Stimulated activated naive CD4-positive, alpha-beta T cell treated with Interleukin-2 at 50 U/mL for 16 hours (primary cell): ENCODE measurements at places on chromosomes 11 and 22.
A peak's percentile ranks its signal among the peaks of the same experiment; 100 is the strongest.

GRCh38 chr11:116059919-116060318 lies 555.7 kb upstream of the CADM1 start:
- no peak for DNase-seq

GRCh38 chr11:34745195-34745594 lies 124.3 kb downstream of the EHF start:
- DNase-seq, result no peak

DNA sequence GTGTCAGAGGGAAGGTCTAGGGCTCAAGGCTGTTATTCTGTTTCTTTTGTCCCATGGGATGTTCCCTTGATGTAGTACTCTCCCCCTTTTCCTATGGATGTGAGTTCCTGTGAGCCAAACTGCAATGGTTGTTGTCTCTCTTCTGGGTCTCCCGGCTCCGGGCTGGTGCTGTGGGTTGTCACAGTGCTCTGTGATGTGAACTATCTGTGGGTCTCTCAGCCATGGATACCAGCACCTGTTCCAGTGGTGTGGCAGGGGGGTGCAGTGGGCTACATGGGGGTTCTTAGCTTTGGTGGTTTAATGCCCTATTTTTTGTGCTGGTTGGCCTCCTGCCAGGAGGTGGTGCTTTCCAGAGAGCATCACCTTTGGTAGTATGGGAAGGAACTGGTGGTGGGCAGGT lies 941.1 kb downstream of the KCNA4 start:
- DNase-seq, result no peak

GRCh38 chr22:17403906-17404305 lies 34.6 kb downstream of the CECR2 start:
- DNase-seq, result no peak

DNA sequence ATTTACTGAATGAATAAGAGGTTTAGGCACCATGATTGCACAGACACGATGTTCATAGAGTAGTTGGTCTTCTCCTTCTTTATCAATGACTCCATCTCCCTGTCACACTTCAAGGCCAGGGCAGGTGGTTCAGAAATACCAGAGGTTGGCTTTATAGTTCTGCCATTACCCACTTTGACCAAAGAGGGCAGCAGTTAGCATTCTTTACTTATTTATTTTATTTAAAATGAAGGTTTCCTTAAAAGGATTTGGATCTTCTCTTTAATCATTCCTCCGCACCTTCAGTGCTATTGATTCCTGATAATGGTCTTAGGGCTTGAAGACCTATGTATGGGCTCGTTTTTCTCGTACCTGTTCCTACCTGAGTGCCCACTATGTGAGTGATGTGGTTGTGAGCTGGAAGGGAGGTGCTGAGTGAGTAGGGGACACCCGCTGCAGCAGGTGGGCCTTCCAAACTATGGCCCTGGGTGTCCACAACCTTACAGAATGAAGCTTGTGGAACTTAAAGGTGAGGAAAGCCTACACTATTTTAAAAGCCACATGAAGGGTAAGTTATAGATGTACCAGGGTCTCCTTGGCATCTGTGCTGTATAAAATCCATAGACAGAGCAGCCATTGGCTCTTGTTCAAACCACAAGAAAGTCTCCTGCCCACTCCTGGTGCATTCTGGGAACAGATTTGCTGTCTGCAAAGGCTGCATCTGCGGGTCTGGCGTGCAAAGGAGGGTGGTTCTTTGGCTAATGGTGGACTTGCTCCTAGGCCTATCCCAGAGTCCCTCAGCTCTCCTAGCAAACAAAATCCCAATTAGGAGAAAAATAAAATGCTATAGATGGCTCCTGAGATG lies 35.0 kb downstream of the TIMP3 start:
- DNase-seq, result no peak

DNA sequence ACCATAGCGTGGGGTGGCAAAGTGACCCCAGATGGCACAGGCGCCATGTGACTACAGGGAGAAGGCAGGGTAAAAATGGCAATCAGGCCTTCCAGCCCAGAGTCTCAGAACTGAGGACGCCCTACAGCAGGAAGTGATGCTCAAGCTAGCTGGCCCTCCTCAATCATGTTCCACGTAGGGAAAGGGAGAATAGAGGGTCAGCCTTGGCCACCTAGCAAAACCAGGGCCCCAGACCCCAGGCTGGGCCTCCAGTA lies 978 bp upstream of the ANKRD13D start:
- no peak for DNase-seq

GRCh38 chr22:11616811-11617210 lies 3911.2 kb upstream of the OR11H1 start:
- no peak for DNase-seq

DNA sequence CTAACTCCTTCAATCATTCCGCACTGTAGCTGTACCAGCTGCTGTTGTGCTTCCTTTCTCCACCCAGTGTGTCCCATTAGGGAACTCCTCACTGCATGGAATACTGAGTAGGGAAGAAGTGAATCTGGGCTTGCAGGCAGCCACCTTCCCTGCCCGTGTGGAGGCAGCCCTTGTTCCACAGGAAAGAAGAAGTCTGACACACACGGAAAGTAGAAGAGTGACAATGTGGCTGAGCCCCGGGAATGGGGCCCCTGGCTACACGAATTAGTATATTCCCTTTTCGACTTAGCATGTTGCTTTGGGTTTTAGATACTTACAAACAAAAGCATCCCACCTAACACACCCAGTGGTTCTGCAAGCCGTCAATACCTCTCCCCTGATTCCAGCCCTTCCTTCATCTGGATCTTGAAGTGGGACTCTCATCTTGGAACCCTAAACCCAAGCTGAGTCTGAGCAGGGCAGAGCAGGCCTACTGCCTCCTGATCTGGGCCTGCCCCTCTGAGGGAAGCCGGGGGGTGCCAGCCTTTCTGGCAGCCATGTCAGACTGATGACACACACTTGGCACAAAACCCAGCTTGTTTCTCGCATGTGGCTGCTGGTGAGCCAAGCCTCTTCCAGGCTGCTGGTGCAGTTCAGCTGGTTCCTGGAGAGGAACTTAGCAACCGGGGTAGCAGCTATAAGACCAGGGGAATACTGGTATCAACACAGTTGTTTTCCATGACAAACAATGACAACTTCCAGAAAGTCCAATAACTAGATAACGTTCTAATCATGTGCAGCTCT lies 71.6 kb downstream of the C11orf58 start:
- DNase-seq, result no peak

GRCh38 chr11:66815646-66816045 lies 27.6 kb upstream of the RCE1 start:
- no peak for DNase-seq

- no peak for DNase-seq
Measured at GRCh38 chr22:40388231-40388630, 17.8 kb downstream of the SGSM3 start.

DNA sequence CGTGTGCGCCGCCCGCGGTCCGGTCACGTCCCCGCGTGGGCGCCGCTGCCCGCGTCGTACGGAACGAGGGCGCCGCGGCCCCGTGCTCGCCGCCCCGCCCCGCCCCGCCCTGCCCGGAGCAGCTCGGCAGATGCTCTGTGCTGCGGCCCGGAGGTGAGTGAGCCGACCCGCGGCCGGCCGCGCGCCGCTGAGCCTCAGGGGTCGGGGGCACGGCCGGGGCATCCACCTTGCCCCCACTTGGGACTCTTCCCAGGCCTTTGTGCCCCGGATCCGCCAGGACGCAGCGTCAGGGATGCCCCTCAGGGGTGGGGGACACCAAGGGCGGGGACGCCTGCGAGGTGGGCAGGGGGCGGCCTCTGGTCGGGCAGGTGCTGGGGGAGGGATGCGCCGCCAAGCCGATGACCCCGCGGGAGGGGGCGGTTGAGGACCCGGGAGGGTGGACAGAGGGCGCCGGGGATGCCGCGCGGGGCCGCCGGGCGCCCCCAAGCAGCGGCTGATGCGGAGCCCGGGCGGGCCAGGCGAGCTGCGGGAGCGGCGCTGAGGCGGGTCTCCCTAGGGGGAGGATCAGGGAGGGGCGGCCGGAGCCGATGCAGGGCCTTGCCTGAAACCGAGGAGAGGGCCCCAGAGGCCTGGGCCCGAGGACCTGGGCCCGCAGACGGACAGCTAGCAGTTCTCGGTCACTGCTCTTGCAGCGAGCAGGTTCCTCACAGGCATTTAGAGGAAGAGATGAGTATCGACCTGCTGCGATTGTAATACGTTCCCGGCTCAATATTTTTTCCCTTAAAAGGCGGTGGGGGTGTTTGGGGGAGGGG lies at the start of gene GNAZ:
Gene GNAZ (plus strand): TSS at position 102 of the 812 bp plus-strand sequence. CDS start 25,177 bp downstream, outside the sequence.
- DNase-seq, result peak; percentile 47

DNA sequence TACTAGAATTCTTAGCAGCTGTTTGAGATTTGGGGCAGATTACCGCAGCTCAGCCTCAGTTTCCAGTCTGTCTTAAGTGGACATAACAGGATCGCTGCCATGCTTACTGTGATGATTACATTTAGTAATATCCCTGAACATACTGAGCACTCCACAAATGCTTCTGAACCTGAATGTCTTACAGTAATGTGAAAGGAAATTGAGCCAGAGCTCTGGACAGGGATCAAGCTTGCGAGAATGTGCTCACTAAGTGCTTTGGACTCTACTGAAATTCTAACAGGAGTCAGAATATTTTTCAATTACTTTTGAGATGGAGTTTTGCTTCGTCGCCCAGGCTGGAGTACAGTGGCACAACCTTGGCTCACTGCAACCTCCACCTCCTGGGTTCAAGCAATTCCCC lies 118.6 kb upstream of the RASSF10 start:
- DNase-seq, result no peak

DNA sequence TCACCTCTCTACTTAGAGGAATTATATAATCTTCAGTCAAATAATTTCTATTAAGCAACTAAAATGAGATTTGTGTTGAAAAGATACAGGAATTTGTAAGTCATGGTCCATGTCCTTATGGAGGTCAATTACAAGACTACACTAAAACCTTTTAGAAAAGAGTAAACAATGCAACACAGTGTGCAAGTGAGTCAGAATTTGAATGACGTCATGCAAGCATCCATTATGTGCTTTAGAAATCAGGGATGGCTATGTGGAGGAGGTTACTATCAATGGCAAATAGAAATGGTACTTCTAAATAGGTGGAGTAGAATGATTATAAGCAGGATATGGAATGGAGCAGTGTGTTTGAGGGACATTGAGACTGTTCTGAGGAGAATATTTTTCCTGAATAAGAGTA lies 16.6 kb downstream of the OR10D3 start:
- no peak for DNase-seq

- DNase-seq, result no peak
Measured at GRCh38 chr11:112705148-112705547, 256.1 kb upstream of the NCAM1 start.

GRCh38 chr11:94858012-94858705 lies 90.0 kb downstream of the AMOTL1 start:
- no peak for DNase-seq

DNA sequence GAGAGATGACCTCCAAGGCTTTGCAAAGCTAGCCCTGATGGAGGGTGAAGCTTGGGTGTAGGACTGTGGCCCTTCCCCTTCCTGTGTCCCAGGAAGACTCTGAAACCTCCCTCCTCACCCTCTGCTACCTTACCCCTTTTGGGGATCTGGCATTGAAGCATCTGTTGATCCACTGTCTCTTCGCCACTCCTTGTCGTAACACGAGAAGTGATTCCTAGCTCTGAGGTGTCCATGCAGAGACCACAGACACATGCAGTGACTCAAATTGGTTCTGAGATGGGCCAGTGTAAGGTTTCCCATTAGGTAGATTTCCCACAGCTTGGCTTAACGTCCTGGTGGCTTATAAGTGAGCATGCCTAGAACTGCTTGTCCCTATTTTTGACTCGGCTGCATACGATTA lies 101.4 kb downstream of the ZBTB16 start:
- no peak for DNase-seq

- DNase-seq, result no peak
Measured at GRCh38 chr11:105912666-105913065, 109.4 kb downstream of the MSANTD4 start.

GRCh38 chr22:19291580-19292457 lies at the start of gene CLTCL1:
Gene CLTCL1, minus strand, starts transcription at chr22:19291719. Its CDS starts 78 bp downstream, at chr22:19291641.
- peak; percentile 66 for DNase-seq

DNA sequence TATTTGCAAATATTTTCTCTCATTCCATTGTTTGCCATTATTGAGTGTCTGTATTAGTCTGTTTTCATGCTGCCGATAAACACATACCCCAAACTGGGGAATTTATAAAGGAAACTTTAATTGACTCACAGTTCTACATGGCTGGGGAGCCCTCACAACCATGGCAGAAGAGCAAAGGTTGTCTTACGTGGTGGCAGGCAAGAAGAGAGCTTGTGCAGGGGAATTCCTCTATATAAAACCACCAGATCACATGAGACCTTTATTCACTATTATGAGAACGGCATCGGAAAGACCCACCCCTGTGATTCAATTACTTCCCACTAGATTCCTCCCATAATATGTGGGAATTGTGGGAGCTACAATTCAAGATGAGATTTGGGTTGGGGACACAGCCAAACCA lies 10.2 kb downstream of the RASSF10 start:
- DNase-seq, result no peak

DNA sequence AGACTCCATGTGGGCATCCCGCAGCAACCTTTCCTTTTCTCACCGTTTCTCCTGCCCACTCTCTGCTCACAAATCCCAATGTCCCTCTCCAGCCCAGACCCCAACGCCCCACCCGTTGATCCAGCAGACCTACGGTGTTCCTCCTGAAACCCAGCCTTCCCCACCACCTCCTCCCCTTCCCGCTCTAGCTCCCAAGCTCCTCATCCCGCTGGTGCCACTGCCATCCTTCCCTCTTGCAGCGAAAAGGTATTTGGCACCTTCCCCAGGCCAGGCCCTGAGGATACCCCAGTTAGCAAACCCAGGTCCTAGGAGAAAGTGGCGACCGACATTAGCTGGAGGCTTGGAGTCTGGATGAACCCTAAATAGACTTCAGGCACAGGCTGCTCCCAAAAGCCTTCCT lies 84.0 kb upstream of the RTL6 start:
- DNase-seq, result no peak

GRCh38 chr11:134333312-134333711 lies 1.5 kb downstream of the GLB1L2 start:
- no peak for DNase-seq

DNA sequence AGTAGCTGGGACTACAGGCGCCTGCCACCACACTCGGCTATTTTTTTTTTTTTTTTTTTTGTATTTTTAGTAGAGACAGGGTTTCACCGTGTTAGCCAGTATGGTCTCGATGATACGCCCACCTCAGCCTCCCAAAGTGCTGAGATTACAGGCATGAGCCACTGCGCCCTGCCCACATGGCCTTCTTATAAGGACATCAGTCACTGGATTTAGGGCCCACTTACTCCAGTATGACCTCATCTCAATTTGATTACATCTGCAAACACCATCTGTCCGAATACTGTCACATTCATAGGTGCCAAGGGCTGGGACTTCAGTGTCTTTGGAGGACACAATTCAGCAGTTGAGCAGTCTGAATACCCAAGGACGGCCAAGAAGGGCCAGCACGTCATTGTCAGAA lies 8.2 kb upstream of the PRR5 start:
- DNase-seq, result no peak

- no peak for DNase-seq
Measured at GRCh38 chr11:126423743-126424142, 68.3 kb downstream of the ST3GAL4 start.

GRCh38 chr11:844693-845644 lies 2.3 kb downstream of the TSPAN4 start:
- no peak for DNase-seq

- DNase-seq, result peak; percentile 56
Measured at GRCh38 chr11:133927690-133928627, 28.8 kb downstream of the IGSF9B start.

- no peak for DNase-seq
Measured at GRCh38 chr22:50521710-50522109, 3.7 kb downstream of the SCO2 start.
